Urinary bladder (tissue), 4 donors: ENCODE measurements at places on chromosomes 13 and 19. TPM values are rescaled to one million over a fixed set of nuclear protein-coding genes. Genes with fewer than 3 reads are reported as not detected.

- DNase-seq, result no peak
Observed at GRCh38 chr13:30762643-30763042, 27.3 kb downstream of the ALOX5AP start.

GRCh38 chr13:90562443-90562842 is 785.0 kb upstream of the MIR17HG start:
- no peak for DNase-seq

DNA sequence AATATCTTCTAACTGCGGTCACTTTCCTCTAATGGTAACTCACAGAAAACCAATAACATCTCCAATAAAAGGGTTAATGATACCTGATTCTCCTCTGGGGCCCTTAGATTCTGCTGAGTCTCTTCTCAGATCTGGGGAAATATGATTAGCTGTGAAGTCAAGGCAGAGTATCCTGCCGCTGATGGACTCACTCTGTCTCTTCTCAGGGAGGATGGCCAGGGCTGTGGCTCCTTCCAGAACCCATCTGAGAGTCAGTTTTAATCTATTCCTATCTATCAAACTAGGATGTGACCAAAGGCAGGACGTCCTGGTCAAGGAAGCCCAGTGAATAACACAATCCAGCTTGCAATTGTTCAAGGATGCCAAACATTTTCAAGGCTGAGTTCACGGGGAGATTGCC is 109.8 kb downstream of the SLC10A2 start:
- DNase-seq, result no peak

ZNF497 gene
- polyA plus RNA-seq, result 0.73 TPM

KBTBD7 gene
- 5.1 TPM for polyA plus RNA-seq
